ENCODE measurements at places on chromosomes 1 and 21.

GRCh38 chr1:63327417-63328054 lies 5.2 kb downstream of the FOXD3 start:
- DNase-seq: no peak

GRCh38 chr1:101567582-101568189 lies 330.9 kb downstream of the S1PR1 start:
- no peak for DNase-seq

GRCh38 chr1:196088541-196088940 lies 519.7 kb downstream of the KCNT2 start:
- DNase-seq: no peak

GRCh38 chr21:14569868-14570267 lies 23.8 kb upstream of the SAMSN1 start:
- DNase-seq: no peak

GRCh38 chr1:153934746-153935145 lies 11.8 kb downstream of the DENND4B start:
- no peak for DNase-seq

DNA sequence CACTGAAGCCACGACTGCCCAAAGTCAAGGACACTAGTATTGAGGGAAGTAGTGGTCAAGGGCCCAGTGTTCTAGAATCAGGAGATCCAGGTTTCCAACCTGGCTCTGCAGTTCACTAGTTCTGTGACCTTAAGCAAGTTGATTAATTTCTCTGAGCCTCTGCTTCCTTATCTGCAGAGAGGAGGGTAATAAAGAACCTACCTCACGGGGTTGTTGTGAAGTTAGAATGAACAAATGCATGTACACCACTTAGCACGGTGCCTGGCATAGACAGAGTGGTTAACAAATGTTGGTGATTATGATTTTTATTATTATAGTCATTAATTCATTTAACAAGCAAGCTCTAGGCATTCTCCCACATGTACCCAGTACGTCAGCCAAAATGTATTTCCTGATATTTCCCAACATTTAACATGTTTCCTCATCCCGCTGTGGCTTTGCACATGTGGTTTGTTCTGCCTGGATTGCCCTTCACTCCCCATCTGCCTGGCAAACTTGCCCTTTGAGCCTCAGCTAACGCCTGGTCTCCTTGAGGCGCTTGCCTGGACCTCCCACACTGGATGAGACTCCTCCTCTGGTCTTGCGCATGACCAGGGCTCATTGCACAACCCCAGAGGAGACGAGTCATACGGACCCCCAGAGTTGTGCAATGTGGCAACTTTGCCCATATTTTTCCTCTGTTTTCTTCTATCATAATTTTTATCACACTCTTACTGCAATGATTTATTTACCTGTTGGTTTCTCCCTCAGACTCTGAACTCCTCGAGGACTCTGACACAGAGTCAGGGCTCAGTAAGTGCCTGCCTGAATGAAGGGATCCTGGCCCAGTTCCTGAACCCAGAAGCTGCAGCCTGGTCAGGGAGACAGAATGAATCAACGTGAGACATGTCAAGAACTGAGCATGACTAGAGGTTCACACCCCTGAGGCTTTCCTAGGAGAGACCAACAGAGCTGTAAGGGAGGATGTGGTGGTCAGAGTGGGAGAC lies 20.7 kb upstream of the MFSD2A start:
- DNase-seq: no peak

DNA sequence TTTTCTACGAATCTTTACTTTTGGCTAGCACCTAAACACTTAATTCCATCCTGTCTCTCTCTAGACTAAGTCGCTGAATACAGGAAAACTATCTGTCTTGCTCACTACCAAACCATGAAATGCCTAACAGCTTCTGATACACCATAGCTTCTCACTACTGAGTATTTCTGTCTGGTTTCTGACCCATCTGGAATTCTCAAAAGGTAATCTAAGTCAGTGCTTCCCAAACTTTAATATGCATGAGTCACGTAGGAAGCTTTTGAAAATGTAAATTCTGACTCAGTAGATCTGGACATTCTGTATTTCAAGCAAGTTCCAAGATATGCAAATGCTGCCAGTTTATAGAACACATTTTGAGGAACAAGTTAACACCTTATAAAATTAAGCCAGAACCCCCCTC lies 9.2 kb upstream of the OVGP1 start:
- DNase-seq: no peak

DNA sequence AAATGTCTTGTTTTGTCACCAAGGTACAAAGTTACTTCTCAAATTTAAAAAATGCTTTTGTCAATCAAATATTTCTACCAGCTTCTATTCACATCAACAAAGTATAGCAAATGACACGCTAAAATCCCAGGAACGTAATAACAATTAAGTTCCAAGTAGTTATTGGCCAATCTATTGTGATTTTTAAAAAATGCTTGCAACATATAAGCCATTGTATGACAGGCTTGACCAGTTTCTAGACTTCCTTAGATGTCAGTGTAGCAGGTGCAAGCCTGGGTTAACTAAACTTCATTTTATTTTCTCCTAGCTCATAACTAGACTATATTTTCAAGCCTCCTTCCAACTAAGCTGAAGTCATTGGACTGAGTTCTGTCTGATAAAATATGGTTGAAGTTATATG lies 494.5 kb upstream of the PKN2 start:
- no peak for DNase-seq

DNA sequence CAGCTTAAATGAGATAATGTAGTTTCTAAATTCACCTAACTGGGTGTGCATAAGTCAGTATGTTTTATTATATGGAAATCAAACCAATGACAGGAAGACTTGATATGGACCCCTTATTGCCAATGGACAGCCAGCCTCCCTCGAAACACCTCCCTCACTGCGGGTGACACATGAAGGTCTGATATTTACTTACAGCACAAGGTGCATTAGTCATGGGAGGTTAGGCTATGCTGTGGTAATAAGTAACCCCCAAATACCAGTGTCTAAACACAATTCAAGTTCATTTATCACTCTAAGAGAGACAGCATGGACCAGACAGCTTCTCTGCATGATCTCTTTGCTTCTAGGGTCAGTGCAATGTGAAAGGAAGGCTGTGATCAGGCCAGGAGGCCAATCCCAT lies 126.0 kb upstream of the KCNJ6 start:
- no peak for DNase-seq

- no peak for DNase-seq
Observed at GRCh38 chr1:119799599-119800177, 11.6 kb downstream of the REG4 start.

GRCh38 chr1:245437369-245438062 lies 282.7 kb downstream of the KIF26B start:
- DNase-seq: no peak

GRCh38 chr21:38495242-38495641 lies 3.0 kb downstream of the ERG start:
- DNase-seq: no peak

- no peak for DNase-seq
Observed at GRCh38 chr1:211625040-211625439, 46.1 kb upstream of the SLC30A1 start.

DNA sequence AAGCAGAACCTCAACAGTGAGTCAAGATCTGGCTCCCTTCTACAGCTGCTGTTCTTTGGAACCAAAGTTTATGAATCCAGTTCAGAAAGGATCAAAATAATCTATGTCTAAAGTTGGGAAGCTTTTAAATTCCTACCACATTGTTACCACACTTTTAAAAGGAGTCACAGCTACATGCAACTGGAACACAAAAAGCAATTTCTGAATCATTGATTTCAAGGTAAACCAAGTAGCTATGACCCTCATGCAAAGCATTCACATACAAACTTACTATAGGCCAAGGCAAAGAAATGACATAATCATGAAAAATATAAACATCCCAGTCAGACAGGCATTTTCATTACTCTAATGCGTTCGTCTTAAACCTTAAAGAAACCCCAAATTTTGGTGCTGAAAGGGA lies 3.5 kb downstream of the SIPA1L2 start:
- DNase-seq: no peak

DNA sequence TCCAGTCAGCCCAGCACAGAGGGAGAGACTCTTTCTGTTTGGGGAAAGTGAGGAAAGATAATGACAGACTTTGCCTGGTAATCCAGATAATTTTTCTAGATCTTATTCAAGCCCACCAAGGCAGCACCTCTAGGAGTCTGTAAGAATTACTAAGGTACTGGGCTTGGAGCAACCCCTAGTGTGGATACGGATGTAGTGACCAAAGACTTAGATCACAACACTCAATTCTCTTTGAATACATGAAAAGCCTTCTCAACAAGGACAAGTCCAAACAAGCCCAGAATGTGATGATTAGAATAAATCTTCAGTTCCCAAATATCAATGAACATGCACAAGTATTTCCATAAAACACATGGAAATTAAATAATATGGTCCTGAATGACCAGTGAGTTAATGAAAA lies 206.9 kb downstream of the MRPL39 start:
- DNase-seq: no peak

DNA sequence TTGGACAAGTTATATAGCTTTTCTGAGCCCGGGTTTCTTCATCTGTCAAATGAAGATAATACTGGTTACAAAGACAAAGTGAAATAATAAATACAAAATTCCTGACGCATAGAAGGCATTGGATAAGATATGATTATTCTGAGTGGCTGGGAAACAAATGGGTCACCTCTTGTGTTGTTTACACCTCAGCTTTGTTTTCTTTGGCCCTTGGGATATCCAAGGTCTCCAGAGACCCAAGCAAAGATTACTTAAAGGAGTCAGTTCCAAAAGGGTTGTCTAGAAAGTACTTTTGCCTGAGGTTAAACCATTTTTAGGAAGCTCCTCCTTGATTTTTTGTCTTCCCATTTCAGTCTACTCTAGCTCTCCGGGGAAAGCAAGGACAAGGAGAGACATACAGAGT lies 9.7 kb downstream of the KHDRBS1 start:
- no peak for DNase-seq

GRCh38 chr1:18927654-18928272 lies 25.4 kb upstream of the ALDH4A1 start:
- no peak for DNase-seq

GRCh38 chr1:183105449-183105848 lies 80.6 kb upstream of the LAMC2 start:
- DNase-seq: no peak

GRCh38 chr1:8197493-8198282 lies 120.2 kb upstream of the SLC45A1 start:
- no peak for DNase-seq

- no peak for DNase-seq
Observed at GRCh38 chr1:107949467-107950253, 15.3 kb downstream of the VAV3 start.

GRCh38 chr21:32690085-32690484 lies 37.7 kb downstream of the SYNJ1 start:
- DNase-seq: no peak

- DNase-seq: no peak
Observed at GRCh38 chr1:7993593-7994479, 32.3 kb downstream of the ERRFI1 start.

GRCh38 chr1:110460253-110461220 lies 9.6 kb downstream of the PROK1 start:
- DNase-seq: no peak

DNA sequence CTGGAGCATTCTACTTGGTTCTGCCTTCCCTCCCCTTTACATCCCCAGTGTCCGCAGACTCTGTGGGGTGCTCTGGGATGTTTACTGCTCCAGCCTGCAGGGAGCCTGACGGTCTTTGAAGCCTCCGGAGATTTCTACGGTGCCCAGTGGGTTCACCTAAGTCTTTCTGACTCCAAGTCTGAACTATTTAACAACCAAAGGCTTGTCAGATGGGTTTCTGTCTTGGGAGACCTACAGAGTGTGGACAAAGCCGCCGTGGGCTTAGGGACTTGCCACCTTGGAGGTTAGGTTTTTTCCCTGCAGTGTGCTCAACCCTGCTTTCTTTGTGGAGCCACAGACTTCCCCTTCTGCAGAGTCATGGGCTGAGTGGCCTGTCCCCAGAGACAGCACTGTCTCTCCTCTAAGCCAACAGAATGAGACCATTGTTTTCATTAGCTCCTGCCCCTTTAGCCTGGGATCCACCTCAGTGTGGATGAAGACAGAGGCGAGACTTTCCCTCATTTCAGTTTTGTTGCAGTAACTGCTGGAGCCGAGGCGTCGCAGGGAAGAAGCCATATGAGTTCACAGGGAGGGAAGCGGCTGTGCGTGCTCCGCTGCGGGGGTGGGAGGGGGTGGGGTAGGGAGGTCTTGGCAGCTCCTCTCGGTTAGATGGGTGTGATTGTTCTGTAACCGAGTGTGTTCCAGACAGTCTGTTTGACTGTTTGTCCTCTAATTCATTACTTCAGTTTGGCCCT lies 120.7 kb downstream of the CNIH3 start:
- no peak for DNase-seq

DNA sequence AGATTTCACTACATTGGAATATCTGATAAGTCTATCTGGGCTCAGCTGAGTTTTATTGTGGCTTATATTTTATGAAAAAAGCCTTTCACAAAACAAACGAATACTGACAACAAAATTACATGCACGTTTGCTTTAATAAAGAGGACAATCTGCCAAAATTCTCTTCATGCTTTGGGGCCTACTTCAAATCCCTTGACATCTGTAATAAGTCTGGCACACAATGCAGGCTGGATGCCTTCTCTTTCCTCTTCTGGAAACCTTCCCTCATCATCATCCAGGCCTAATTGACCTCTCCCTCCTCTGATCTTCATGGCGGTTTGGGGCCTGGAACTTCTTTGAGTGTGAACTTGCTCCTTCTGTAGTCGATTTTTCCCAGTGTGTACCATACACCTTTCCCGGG lies 70.3 kb downstream of the MAP10 start:
- DNase-seq: no peak

- DNase-seq: no peak
Observed at GRCh38 chr1:7110321-7110720, 325.1 kb downstream of the CAMTA1 start.

GRCh38 chr1:219422811-219423598 lies 189.9 kb downstream of the ZC3H11B start:
- no peak for DNase-seq

GRCh38 chr21:35637431-35637830 lies 422.9 kb downstream of the SETD4 start:
- no peak for DNase-seq
